ENCODE measurements at places on chromosomes 7 and 10.

DNA sequence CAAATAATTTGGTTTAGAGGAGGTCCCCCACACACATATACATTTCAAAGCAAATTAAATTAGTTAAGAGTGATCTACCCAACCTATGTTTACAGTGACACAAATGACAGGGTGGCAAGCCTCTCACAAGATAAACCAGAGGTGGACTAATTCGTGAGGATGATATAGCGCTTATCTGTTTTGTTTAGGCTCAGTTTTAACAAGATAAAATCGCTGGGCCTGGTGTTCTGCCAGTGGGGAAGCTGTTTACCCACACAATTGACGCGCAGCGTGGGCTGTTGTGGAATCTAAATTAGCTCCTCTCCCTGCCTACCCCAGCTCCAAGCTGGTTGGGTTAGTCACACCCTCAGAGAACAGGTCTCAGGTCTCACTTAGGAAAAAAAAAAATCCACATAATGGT is 16.7 kb upstream of the PLXNA4 start:
- DNase-seq, result no peak

DNA sequence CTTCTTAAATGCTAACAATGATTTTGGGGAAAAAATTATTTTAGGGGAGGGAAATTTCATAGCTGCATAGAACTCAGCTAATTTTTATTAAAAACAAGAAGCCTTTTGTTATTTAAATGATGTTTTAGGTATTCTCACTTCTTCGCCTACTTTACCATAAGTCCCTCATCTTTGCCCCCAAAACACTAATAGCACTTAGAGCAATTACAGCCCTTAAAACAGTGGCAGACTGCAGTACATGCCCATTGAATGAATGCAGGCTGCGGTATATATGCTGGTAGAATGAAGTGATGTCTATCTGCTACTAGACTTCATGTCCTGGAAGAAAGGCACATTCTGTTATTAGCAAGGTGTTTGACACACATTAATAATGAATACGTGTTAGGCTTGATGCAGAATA is 2.9 kb upstream of the SPAG6 start:
- no peak for DNase-seq

DNA sequence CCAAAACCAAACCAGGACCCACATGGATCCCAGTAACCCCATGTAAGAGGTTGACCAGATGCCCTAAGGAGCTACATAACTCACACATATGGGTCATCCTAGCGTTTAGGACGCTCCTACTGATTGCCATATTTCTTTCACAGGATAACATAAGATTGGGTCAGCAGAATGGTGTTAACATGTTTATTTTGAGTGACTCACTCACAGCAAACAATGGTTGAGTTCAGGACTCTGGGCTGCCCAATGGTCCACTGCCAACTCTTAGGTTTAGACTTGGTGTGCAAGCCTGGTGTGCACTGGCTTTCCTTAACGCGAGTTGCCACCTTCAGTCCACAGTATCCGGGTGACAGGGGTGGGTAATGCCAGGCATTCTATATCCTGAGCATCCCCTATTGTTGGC is 211.5 kb downstream of the GPAM start:
- no peak for DNase-seq

DNA sequence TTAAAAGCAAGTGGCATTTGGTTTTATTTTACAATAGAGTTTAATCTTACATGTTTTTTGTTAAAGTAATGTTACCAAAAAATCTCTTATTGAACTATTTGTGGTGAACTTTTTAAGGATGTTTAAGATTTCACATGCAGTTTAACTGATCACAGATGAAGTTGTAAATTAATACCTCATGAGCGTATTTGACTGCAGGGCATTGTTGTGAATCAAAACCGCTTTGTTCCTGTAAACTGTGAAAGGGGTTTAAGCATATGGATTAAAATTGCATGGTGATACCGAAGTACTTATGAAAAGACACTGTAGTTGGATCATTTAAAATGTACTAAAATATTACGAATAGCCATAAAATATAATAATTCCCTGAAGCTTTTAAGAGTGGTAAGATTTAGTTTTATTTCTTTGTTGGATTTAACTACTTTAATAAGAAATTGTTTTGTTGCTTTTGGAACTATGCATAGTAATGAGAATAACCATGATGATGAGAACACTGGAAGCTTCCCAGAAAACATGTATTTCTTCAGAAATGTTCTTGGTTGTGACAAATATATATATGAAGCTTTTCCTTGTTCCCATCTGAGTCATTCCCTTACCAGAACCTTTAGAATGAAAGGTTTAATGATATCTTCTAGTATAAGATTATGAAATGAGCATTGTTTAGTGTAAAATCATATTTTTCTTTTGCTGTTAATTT is 131.3 kb downstream of the ADK start:
- no peak for DNase-seq

DNA sequence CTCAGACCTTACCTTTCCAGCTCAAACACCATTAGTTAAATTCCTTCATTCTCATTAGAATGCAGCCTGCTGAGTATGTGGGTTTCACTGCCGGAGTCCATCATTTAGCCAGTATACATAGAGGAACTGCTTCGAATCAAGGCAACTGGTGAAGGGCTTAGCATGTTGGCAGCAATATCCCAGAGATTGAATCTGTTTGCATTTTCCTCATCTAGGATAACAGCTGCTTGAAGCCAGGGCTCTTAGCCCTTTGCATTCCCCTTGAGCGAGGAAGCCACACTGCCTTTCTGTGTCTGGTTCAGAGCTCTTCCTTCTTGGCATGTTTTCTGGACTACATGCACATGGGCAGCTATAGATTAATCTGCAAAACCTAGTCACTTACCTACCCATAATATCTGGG is 14.7 kb downstream of the NODAL start:
- no peak for DNase-seq

GRCh38 chr10:590721-591120 is 98.7 kb downstream of the DIP2C start:
- DNase-seq, result no peak

- no peak for DNase-seq
These were observed 42.6 kb downstream of the ZNF518A start for GRCh38 chr10:96172666-96173065.

GRCh38 chr7:107392830-107393229 is 77.0 kb upstream of the GPR22 start:
- no peak for DNase-seq

DNA sequence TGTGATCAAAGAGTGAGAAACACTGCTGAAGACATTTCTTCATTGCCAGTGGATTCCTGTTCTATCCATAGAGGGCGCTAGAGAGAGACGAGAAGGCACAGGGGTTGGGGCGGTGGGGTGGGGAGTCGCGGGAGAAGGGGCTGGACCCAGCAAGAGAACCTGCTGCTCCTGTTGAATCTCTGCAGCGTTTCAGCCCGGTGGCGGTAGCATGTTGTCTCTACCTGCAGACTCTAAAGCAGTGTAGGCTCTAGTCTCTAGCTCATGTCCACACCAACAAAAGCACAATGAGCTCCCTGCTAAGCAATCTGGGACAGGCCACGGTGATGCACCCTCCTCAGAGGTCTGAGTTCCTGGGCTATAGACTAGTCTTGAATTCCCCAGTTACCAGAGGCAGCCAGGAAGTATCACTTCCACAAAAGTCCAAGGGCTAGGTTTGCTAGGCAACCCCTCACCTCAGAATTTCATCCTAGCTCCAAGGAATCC is 167.7 kb downstream of the DGKB start:
- DNase-seq, result no peak

GRCh38 chr10:101297901-101298486 is 56.0 kb upstream of the BTRC start:
- peak; percentile 77 for DNase-seq

DNA sequence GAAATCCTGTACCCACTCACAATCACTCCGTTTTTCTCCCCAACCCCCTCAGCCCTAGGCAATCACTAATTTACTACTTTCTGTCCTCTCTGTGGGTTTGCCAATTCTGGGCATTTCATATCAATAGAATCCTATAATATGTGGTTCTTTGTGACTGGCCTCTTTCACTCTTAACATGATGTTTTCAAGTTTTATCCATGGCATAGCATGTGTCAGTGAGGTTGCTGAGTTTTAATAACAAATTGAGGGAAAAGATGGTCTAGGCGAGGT is 11.9 kb downstream of the PLAU start:
- no peak for DNase-seq

GRCh38 chr7:114852293-114852692 is 69.6 kb upstream of the MDFIC start:
- no peak for DNase-seq

GRCh38 chr10:105075031-105075430 is 433.9 kb downstream of the SORCS3 start:
- no peak for DNase-seq

DNA sequence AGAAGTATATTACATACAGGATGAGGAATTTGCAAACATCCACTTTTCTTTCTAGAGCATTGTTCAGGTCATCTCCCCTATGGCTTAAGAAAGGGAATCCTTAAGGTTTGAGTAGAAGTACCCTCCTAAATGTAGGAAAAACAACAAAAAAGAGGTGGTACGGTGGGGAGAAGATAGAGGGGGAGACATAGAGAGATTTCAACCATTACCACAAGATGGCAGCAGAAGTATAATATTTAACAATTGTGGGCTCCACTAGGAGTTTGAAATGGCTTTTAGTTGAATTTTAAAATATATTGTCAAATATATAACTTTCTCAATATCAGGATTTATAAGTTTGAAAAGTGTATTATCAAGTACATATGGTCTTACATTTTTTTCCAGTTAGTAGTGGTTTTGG is 72.7 kb upstream of the PRKG1 start:
- DNase-seq, result no peak

DNA sequence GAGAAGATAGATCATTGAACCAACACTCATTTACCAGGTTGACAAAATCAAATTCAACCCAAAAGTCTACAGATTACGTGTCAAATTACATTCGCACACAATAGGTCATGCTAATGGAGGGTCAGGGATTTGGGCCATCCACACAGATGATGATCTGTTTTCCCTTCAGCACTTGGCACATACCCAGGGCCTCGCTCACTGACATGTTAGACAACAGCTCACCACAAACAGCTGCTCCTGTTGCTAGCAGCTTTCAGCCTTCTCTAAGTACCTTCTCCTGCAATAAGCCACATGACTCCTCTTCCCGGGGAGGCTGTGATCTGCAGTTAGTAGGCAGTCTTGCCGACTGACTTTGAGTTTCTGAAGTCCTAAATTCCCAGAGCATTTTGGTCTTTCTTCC is 18.4 kb downstream of the NKX2-3 start:
- DNase-seq, result no peak

DNA sequence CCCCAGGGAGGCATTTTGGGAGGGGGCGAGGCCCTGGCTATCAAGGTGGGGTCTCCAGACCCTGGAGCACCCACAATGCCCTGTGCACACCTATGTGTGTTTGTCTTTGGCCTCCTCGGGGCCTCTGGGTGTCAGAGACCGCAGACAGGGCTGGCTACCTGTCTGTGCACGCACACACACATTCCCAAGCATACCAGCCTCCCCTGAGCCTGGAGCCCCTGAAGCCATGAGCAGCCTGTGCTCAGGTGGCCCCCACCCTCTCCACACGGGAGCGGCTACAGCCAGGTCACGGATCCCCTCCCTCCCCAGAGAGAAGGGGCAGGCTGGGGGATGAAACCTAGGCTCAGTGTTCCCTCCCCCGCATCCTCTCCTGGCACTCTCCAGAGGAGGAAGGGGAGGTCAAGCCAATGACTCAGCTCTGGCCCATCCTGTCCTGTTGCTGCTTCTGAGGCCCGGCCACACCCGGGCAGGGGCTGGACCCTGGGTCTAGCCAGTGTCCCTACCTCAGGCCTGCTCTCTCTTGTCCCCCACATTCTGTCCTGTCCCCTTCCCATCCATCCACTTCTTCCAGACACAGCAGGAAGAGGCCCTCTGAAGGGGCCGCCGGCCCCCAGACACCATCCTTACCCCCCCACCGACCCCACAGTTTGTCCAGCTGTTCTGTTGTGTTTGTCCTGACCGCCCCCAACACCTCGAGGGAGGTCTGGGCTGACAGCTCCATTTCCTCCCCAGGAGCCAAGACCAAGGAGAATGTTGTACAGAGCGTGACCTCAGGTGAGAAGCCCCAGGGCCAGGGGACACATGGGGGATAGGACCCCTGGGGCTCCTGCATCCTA is 720 bp downstream of the SNCG start:
- peak; percentile 86 for DNase-seq

DNA sequence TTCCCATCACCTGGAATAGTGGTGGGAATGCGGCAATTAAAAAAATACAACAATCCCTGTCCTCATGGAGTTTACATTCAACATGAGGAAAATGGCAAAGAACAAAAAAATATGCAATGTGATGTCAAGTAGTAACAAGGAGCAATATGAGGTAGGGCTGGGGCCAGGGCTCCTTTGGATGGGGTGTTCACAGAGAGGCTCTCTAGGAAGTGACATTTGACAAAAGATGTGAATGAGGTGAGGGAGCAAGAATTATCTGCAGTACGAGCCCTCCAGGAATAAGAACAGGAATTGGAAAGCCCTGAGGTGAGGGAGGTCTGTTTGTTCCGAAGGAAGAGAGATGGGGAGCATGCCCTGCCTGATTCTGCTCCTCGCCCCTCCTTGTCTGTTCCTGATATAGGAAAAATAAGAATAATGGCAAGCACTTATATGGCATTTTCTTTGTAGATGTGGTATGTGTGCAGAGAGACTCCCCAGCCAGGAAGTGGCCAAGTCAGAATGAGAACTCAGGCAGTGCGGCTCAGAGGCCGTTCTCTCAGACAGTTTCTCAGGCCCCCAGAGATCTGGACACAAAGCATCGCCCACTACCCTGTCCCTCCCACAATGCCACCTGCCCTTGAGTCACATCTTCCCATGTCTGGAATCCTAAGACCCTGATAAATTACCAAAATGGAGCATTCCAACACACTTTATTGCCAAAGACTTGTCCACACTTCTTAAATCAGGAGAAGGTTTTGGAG is 105.6 kb downstream of the APBB1IP start:
- no peak for DNase-seq

- DNase-seq, result no peak
These were observed 233.9 kb downstream of the WDR37 start for GRCh38 chr10:1290071-1290471.

- peak; percentile 54 for DNase-seq
These were observed 44.1 kb upstream of the ATP6V0A4 start for GRCh38 chr7:138842111-138842510.

DNA sequence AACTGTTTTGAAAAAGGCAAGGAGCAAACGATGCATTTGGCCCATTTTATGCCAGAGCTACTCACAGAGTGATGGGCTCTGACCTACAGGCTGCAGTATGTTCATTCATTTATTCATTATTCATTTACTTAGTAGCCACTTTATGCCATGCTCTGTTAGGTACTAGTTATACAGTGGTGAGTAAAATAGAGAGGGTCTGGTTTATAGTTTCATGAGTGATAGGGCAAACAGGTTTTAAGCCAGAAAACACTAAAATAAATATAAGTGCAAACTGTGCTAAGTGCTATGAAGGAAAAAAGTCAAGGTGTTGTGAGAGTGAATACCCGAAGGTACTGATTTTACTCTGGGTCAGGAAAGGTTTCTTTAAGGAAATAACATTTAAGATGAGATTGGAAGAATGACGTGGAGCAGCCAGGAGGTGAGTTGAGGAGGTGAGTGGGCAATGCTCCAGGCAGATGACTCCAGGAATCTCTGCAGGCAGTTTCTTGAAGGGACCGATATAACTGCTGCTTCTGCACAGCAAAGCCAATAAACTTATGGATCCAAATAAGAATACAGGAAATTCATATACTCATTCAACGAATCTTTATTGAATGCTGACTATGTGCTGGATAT is 56.9 kb upstream of the FAM133B start:
- no peak for DNase-seq

- no peak for DNase-seq
These were observed 21.5 kb downstream of the GPRIN2 start for GRCh38 chr10:46534828-46535524.

All from adrenal gland (tissue), 19 donors.